Activated CD4-positive, alpha-beta T cell treated with anti-CD3 and anti-CD28 coated beads for 1 hour (primary cell): ENCODE measurements at places on chromosomes 3 and 15.

DNA sequence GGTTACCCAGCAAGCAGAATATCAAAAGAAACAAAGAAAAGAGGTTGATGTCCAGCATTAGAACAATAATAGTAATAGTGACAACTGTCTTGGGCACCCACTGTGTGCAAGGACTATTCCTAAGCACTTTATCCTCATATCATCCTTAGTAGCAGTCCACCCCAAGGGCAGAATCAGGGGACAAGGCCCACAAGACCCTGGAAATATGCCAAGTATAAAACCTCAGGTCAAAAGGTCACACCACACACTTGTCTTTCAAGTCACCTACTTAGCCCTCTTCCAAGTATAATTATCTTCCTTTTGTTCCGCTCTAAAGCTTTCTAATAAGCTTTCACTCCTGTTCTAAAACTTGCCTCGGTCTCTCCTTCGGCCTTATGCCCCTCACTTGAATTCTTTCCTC lies 124.0 kb upstream of the STT3B start:
- no peak for DNase-seq

- no peak for DNase-seq
Measured at GRCh38 chr3:140922634-140923033, 19.0 kb upstream of the SLC25A36 start.

DNA sequence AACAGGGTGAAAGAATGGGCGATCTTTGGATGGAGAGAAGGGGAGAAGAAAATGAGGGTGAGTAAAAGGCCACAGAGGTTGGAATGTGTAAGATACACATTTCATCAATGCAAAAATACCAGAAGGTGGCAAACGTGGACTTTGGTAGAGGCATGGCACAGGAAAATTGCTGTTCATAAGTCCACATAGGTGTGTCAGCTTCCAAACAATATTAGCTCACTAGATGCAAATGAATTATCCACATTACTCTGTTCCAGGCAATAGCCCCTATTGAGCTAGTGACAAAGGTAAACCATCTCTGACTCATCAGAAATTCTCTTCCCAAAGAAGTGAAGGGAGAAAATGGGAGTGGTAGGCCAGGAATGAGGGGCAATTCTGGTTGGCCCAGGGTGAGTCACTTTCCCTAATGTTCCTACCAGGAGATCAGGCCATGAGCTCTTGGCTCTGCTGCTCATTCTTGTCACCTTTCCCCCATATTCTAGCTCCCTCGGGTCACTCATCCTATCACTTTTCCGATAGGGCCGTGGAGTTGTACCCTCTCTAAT lies 19.9 kb downstream of the ACKR2 start:
- no peak for DNase-seq

- DNase-seq: no peak
Measured at GRCh38 chr3:167691366-167691765, 37.6 kb upstream of the WDR49 start.

GRCh38 chr15:49810720-49811119 lies 189.9 kb downstream of the DTWD1 start:
- DNase-seq: no peak

DNA sequence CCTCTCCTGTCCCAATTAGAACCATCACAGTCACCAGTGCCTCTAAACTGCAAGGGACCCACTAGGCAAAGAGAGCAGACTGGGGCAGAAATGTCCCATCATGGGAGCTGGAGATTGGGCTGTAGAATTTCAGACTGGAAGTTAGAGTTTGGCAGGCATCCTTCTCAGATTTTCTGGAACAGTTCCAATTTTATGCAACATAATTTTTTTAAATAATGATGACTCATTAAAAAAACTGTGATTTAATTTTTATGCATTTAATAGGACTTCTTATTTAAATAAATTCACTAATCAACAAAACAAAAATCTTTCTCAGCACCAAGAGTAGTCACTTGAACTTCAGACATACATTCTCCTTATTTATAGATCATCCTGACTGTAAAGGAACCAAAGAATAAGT lies 84.6 kb upstream of the SLC7A14 start:
- DNase-seq: no peak

DNA sequence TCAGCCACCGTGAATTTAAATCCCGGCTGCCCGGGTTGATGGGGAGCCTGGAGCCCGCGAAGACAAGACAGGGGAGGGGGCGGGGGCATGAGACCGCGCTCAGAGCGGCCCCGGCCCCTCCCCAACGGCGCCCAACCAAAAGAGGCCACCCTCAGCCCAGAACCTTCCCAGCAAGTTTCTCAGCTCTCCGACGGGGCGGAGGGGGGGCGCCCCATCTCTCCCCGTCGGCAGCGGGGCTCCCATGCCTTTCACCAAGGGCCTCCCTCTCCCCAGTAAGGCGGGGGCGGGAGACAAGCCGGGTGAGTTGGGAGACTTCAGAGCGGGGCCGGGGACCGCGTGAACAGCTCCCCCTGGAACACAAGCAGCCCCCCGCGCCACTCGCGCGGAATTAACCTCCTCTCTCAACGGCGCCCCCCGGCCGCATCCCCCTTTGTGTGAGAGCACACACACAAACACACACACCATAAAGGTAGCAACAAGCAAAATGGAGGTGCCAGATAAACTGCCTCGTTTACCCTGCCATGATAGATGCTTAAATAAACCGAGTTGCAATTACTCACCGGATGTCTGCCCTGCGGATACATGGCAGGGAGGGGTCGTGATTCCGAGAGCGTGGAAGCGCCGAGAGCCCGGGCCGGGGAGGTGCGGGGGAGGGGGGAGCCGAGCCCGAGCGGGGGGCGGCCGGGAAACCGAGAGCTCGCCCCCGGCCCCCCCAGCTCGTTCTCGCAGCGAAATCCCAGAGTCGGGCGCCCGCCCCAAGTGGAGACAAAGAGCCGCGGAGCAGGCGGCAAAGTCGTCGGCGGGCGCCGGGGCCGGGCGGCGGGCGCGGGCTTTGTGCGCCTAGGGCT lies 1.3 kb downstream of the TLE3 start:
- peak; percentile 33 for DNase-seq

DNA sequence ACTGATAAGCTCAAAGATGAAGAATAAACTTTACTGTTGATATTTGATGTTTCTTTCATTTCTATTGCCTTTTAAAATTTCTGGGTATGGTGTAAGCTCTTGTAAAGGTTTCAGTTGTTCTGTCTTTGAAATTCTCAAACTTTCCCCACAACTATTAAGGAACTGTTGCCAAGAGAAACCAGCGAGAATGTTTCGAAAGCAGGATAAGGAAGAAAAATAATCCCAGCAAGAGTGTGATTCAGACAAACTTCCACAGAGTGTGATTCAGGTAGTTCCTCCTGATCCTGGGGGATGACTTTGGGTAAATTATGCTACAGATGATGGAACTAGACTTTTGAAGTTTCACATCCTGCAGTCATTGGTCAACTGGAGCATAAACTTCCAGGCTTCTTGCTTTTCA lies 632.0 kb downstream of the NSUN3 start:
- DNase-seq: no peak

GRCh38 chr3:134087060-134087974 lies 57.6 kb upstream of the SLCO2A1 start:
- no peak for DNase-seq

- no peak for DNase-seq
Measured at GRCh38 chr3:157793745-157794144, 290.5 kb upstream of the VEPH1 start.

DNA sequence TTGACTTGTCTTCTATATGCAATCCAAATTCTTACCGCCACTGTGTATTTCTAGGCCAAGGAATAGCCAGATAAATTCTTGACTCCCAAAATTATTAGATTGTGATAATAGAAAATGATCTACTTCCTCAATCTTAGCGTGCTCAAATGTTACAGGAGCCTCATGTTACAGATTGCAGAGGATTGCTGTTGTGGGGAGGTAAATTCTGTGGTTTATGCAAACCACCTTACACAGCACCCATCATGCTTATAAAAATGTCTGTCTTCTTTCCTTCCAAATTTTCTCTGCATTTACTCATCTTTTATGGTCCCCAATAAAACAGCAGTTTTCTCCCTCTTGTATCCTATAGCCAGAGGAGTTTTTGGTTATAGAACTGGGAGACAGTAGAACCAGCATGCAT lies 420.2 kb upstream of the ROBO1 start:
- DNase-seq: no peak

DNA sequence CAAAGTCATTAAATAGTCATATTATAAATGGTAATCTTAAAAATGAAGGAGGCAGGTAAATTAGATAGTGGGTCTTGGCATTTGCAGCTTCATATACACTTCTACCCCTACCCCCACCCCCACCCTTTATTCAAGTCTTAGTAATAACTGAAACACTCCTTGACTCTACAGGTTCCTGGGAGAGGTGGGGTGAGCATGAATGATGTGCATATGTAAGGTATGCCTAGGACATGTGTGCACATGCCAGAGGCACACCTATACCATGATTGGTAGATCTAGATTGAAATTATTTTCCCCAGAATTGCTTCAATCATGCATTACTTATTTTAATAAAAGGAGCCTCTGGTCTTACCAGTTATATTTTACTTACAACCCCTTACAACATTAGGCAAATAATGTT lies 40.1 kb upstream of the PDCD6IP start:
- DNase-seq: no peak

DNA sequence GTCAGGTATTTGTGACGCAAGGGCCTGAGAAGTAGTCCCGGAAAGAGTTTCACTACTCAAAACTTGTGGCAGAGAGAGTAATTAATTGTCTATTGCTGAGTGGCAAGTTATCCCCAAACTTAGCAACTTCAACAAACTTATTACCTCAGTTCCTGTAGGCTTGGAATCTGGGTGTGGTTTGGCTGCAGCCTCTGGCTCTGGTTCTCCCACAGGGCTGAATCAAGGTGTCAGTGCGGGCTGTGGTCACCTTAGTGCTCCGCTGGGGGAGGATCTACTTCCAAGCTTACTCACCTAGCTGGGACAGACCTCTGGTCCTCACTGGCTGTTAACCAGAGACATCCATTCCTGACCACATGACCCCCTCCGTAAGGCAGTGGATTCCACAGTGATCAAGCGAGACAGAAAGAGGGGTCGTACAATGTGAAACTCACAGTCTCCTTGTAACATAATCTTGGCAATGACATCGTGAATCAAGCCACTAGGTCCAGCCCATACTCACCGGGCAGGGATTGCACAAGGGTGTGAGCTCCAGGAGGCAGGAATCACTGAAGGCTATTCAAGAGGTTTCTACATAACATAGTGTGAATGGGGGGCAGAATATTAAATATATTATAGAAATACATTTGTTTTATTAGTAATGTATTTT lies 138.3 kb downstream of the RYR3 start:
- no peak for DNase-seq

DNA sequence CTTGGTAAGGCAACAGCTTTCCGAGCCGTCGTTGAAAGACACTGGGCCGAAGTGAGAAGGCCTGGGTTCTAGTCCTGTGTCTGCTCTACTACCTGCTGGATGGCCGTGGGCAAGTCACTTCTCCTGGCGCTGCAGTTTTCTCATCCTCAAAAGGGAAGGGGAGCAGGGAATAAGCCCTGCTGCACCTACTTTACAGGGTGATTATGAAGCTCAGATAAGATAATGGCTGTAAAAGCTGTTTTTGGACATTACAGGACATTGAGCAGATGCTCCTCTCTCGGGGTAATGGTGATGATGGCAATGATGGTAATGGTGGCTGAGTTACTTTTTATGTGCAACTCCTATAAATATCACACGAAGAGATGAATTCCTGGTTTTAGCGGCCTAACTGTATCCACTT lies 152.6 kb downstream of the FAM43A start:
- DNase-seq: no peak

DNA sequence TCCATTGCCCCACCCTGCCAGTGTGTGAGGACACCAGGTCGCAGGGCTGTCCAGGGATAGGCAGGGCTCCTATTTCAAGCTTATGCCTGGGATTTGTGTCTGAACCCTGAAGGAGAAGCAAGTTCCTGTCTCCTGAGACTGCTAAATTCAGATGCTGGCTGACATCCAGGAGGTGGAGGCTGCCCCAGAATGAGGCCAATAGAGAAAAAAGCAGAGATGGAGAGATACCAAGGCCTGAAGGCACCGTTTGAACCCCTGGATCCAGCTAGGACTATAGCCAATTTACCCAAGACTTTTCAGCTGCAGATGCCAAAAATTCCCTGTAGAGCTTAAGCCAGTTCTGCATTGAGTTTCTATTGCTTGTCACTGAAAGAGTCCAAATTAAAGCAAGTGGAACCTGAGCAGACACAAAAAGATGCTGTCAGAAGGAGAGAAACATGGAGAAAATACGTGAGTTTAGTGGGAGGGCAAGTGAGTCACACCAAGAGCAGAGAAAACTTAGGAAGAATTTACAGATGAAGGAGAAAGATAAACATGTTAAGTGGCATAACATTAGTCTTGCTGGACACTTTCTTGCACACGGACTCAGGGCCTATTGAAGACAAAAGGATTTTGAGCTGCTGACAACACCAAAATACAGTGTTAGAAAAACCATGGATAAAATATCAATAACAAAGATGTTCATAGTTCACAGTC lies 148.6 kb downstream of the CNTN3 start:
- no peak for DNase-seq

GRCh38 chr15:41291065-41291631 lies 41.2 kb downstream of the OIP5 start:
- DNase-seq: no peak

- no peak for DNase-seq
Measured at GRCh38 chr15:92614301-92614700, 41.3 kb downstream of the FAM174B start.

DNA sequence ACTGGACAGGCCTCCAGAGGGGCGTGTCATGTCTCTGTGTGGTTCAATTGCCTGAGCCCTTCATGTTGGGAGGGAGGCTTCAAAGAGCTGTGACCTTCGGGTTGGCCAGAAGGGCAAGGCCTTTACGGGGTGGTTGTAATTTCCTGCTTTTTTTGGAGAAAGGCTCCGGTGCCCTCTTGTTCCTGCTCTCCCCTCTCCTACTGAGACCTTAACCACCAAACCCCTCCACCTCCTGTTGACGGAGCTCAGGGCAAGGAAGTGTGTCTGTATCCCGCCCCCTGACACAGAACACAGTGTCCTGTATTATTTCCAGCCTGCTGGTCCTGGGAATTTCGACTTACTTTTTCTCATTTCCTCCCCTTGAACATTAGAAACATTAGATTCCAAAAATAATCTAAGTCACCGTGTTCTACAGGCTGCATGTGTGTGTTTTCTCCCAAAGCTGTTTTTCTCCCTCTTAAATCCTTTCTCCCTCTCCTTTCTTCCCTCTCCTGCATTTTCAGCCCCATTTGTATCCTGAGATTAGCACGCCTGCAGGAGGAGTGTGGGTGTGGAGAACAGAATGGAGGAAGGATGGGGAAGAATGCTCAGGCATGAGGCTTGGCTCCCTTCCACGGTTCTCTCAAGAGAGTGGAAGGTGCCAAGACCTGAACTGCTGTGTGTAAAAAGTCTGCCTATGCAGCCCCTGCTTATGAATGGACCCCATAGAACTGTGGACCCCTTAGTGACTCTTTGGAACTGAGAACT lies 285.4 kb upstream of the ROPN1 start:
- no peak for DNase-seq

- DNase-seq: no peak
Measured at GRCh38 chr15:94370206-94370935, 139.0 kb downstream of the MCTP2 start.
